Chondrocyte (in vitro differentiated cells): ENCODE measurements at places on chromosomes 6 and 20. TPM values are rescaled to one million over a fixed set of nuclear protein-coding genes. Genes with fewer than 3 reads are reported as not detected.

DNA sequence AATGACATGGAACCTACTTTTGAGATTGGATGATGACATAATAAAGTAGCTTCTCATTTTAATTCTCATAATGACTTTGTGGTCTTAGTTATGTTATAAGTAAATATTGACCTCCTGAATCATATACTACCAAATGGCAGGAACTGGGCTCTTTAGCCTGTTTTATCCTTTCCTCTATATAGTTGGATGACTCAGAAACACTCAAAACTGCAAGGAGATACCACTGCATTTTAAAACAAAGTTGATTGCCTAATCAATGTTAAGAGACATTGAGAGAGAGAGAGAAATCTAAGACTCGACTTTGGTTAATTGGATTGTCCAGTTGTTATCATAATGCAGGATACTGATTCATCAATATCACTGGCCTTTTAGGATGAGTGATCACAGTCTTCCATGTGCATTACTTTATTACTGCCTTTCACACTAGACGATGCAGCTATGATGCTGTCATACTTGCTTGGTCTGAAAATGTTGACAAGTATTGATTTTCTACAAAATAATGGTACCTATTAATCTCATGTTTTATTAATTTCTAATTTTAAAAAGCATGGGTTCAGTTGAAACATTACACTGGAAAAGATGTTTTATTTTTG, 320.0 kb downstream of the NKAIN2 start:
- H3K27me3 ChIP-seq: peaks cover 4% of the 10 kb centered on the region
- peaks cover 9% of the 10 kb centered on the region for H3K4me1 ChIP-seq
- H3K36me3 ChIP-seq: peaks cover 1% of the 10 kb centered on the region
- H3K4me3 ChIP-seq: no peak overlapping the region
- H3K27ac ChIP-seq: no peak overlapping the region

DNA sequence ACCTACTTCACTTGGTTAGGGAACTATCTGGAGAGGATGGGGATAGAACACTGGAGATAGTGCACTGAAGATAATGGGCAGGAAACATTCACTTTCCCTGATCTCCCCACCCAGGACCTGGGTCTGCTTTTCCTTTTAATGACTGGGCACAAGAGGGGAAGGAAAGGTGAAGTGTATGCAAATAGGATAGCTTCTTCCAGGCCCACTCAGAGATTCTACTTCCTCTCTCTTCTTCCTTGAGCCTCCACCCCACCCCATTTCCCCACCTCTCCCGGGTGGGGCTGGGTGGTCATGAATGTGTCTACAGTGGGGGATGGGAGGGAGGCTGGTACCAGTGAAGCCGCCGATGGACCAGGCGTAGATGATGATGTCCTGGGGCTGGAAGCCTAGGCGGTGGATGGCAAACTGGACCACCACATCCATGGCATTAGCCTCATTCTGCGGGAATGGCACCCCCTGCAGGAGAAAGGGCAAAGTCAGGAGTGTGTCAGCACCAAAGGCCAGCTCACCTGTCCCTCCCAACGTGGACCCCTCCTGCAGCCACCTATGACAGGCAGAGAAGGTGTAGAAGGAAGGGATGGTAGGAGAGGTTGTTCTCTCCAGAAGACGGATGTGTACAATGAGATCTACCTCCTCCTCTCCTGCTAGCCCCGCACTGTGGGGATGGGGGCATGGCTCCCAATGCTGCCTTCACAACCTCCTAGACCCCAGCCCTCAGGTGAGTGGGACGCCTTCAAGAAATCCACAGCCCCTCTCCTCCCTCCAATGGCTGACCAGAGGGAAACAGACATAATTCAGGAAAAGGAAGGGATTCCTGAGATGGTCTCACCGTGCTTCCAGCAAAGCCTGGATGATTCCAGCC, 8.6 kb upstream of the LY6G5C start:
- DNase-seq: no peak
- no peaks in the 10 kb centered on the region for H3K27me3 ChIP-seq
- H3K36me3 ChIP-seq: peaks cover 29% of the 10 kb centered on the region
- H3K27ac ChIP-seq: no peak overlapping the region
- H3K4me3 ChIP-seq: no peak overlapping the region

DNA sequence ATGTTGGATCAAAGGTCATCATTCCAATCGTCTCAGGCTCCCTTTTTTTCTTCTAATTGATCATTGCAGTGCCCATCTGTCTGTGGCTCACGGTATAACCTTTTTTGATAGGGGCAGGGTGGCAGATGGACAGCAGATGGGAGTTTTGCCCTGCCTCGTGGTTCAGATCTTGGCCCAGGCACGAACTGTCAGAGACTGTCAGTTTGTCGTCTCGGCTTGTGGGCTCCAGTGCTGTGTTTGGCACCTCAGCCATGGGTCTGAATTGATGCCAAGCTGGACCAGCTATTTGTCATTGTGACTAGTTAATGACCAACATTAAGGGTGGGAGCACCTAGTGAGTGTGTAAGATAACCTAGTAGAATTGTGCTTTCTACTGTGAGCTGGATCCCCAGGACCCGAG, 197.6 kb downstream of the PRL start:
- no peak for DNase-seq
- H3K4me3 ChIP-seq: no peak overlapping the region
- no peak overlapping the region for H3K27ac ChIP-seq
- no peaks in the 10 kb centered on the region for H3K27me3 ChIP-seq
- peaks cover 6% of the 10 kb centered on the region for H3K4me1 ChIP-seq

GRCh38 chr6:83303426-83303825, 110.3 kb downstream of the RWDD2A start:
- no peak for DNase-seq
- no peak overlapping the region for H3K4me3 ChIP-seq
- no peaks in the 10 kb centered on the region for H3K27me3 ChIP-seq
- H3K27ac ChIP-seq: no peak overlapping the region
- peaks cover 14% of the 10 kb centered on the region for H3K4me1 ChIP-seq

COL9A1 gene
- total RNA-seq: 0.27 to 0.69 TPM in 2 of 3 replicates, not detected in the other

BPIFA1 gene
- not detected in 3 replicates for total RNA-seq

GRCh38 chr6:80967609-80968008, 784.9 kb downstream of the TENT5A start:
- H3K36me3 ChIP-seq: no peaks in the 10 kb centered on the region
- no peak overlapping the region for H3K27ac ChIP-seq
- no peak for DNase-seq

CCN5 gene
- 1.6 to 1.7 TPM (median 1.7 TPM) in 3 replicates for total RNA-seq

GRCh38 chr20:1369970-1370369, 22.9 kb downstream of the FKBP1A start:
- H3K36me3 ChIP-seq: peaks cover 11% of the 10 kb centered on the region
- H3K4me3 ChIP-seq: no peak overlapping the region
- H3K27ac ChIP-seq: no peak overlapping the region
- H3K4me1 ChIP-seq: peaks cover 46% of the 10 kb centered on the region
- DNase-seq: no peak

PPIL6 gene
- total RNA-seq: 2.2 to 2.7 TPM (median 2.5 TPM) in 3 replicates

DNA sequence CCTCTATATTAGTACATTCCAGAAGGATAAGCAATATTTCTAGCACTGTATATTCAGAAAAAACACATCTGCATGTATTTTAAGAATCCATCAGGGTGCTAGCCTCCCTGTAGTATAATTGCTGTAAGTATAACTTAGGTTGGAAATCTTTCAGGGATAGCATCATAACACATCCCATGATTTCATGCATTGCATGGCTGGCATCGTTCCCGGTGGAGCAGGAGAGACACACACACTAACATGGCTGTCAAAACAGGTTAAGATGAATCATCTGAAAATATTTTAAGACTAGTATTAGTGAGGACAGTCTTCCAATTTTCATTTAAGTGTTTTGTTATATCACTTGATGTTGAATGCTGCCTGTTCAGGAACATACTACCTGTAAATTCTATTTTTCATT, 32.1 kb upstream of the CENPW start:
- peaks cover 4% of the 10 kb centered on the region for H3K4me1 ChIP-seq
- no peaks in the 10 kb centered on the region for H3K27me3 ChIP-seq
- H3K36me3 ChIP-seq: no peaks in the 10 kb centered on the region
- no peak overlapping the region for H3K27ac ChIP-seq
- no peak for DNase-seq
- no peak overlapping the region for H3K4me3 ChIP-seq

OR12D3 gene
- total RNA-seq: not detected in 3 replicates

DNA sequence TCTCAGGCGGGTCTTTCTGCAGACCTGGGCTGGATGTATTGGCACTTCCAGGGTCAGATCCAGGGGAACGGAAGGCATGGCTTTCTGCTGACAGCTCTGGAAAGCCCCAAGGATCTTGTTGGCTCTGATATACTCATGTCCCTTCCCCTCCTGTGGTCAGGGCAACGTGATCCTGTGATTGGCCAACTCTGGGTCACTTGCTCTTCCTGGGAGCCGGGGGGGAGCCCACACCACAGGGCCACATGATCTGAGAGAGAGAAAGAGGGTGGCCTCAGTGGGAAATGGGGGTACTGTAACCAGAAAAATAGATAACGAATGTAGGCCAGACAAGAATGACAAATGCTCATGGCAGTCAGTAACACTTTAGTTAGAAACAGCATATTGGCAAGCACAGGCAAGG, 223.0 kb downstream of the NFATC2 start:
- no peaks in the 10 kb centered on the region for H3K27me3 ChIP-seq
- no peaks in the 10 kb centered on the region for H3K36me3 ChIP-seq
- H3K27ac ChIP-seq: no peak overlapping the region

JPH2 gene
- total RNA-seq: 46.6 to 75.9 TPM (median 71.2 TPM) in 3 replicates

DNA sequence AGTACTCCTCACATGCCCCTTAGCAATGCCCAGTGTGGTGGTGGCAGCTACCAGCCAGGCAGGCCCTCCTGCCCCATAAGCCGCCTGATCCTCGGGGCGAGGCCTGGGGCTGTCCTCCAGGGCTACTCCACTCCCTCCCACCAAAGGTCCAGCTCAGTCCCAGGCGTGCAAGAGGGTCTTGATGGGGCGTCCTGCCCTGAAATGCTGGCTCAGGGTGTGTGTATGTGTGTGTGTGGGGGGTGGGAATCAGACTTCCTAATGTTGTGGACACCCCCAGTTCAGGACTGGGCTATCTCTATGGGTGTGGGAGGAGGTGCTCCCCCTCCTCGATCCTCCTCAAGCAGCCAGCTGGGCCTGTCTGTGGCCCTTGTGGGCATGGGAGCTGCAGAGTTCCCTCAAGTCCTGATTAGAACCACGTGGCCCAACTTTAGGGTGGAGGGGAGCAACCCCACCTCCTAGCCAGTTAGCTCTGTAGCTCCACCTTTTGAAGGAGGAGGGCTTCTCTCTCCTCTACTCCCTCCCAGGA, 7.5 kb downstream of the HSPA12B start:
- H3K27ac ChIP-seq: no peak overlapping the region
- no peak overlapping the region for H3K4me3 ChIP-seq
- DNase-seq: no peak

GRCh38 chr6:135030532-135031178, 24.0 kb downstream of the HBS1L start:
- no peak overlapping the region for H3K27ac ChIP-seq
- H3K36me3 ChIP-seq: peaks cover 10% of the 10 kb centered on the region
- H3K27me3 ChIP-seq: no peaks in the 10 kb centered on the region
- DNase-seq: no peak

DPPA5 gene
- not detected in 3 replicates for total RNA-seq

- peaks cover 43% of the 10 kb centered on the region for H3K4me1 ChIP-seq
- H3K27me3 ChIP-seq: no peaks in the 10 kb centered on the region
- no peak overlapping the region for H3K4me3 ChIP-seq
- peaks cover 11% of the 10 kb centered on the region for H3K36me3 ChIP-seq
- peak overlapping the region; percentile 43 for H3K27ac ChIP-seq
- DNase-seq: no peak
Measured at GRCh38 chr6:22240025-22240424, 56.8 kb downstream of the PRL start.

RAB5IF gene
- total RNA-seq: 71.3 to 74.0 TPM (median 71.5 TPM) in 3 replicates

HSPA1B gene
- total RNA-seq: 46.8 to 57.9 TPM (median 50.4 TPM) in 3 replicates
